ENCODE measurements at places on chromosomes 2 and 18. TPM values are rescaled to one million over a fixed set of nuclear protein-coding genes. Genes with fewer than 3 reads are reported as not detected.

The EGR4 gene
- 0.02 TPM for polyA plus RNA-seq

The CDK5R2 gene
- polyA plus RNA-seq: 0.19 TPM

The SLC4A3 gene
- 12.2 TPM for polyA plus RNA-seq

The ERBB4 gene
- polyA plus RNA-seq: 0.05 TPM

The PEX13 gene
- 10.3 TPM for polyA plus RNA-seq

The BOLL gene
- not detected for polyA plus RNA-seq
